ENCODE measurements at places on chromosomes 3 and 15.
A peak's percentile ranks its signal among the peaks of the same experiment; 100 is the strongest.

DNA sequence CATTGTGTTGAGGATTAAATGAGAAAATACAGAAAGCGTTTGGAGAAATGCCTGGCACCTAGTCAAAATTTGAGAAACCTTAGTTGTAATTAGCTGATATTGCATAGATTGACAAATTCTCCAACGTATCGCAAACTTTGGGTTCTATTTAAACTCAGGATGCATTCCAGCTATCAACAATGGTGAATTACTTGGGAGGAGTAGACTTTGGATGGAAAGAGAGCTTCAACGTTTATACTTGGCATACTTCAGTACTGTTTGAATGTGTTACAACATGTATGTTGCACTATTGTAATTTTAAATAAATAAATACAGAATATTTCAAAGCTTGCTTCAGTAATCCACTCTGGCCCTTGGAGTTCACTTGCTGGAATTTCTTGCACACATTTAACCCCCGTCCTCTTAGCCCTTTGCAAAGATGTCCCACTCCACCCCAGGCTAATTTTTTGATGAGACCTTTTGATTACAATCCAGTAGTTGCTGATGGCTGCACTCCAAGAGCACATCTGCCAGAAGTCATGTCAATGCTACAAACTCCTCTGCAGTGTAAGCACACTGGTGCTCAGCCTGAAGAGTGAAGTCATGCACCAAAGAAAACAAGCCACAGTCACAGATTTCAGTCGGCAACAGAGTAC is 4.7 kb upstream of the DIS3L start:
- no peak for DNase-seq

GRCh38 chr3:69775751-69776150 is 36.5 kb downstream of the MITF start:
- DNase-seq, result no peak

DNA sequence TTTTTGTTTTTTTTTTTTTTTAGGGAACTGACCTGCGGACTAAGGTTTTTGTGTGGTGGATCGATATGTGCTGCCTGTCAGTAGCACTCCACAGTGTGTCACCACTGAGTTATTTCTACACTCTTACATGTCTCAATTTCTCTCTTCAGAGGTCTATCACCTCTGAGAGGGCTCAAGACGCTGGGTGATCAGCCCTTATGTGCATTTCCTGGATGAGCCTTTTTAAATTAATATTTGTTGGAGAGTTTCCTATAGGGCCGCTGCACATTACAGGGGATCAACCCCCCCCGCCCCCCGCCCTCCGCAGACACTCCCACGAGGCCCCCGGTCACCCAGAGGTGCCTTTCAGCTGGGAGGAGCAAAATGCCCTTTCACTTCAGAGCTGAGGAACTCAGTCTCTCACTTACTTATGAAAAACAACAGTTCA is 34.5 kb upstream of the AP4E1 start:
- DNase-seq, result no peak

DNA sequence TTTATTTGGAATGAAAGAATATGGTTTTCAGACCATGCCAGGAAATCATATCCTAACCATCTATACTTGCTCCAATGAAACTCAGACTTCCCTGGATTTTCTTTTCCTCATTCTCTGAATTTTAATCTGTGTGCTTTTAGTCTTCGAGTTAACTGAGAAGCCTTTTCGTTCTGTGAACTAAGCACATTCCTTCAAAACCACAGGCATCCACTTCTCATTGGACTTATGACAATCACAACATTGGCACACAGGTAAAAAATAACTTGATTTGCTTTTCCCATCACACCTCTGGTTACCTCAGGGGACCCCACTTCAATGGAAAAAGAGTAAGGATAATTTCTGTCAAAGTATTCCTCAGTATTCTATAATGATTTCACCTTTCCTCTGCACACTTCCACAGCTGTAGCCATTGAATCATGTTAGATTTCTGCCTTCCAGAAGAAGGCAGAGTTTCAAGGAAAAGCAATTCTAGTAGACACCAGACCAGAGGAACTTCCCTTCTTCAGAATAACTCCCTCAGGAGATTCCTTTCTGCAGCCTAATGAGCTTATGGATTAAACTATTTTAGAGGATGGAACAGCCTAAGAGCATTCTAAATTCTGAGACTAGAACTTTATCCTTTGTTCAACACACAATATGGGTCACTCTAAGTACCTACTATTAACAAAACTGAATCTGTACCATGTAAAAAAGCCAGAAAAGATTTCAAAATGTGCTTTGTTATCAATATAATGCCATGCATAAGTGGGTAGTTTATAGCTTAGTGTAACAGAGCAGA is 15.9 kb downstream of the COMMD2 start:
- no peak for DNase-seq

GRCh38 chr15:97023488-97023844 is 693.0 kb downstream of the NR2F2 start:
- DNase-seq, result no peak

GRCh38 chr15:74599156-74599555 is 16.5 kb upstream of the CLK3 start:
- no peak for DNase-seq

DNA sequence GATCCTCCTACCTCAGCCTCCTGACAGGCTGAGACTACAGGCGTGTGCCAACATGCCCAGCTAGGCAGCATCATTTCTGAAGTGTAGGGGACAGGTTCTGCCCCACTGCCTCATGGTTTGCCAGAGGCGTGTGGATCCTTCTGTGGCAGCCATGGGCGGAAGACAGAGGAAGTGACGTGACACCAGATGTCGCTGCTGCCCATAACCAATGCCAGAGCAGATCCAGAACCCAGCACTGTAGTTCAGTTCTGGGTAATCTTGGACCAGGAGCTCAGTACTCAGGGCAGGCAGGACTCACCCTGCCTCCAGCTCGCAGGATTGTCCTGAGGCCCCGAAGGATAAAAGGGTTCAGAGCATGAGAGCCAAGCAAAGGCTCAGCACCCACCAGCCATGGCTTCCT is 8.2 kb downstream of the RBPMS2 start:
- DNase-seq, result no peak

DNA sequence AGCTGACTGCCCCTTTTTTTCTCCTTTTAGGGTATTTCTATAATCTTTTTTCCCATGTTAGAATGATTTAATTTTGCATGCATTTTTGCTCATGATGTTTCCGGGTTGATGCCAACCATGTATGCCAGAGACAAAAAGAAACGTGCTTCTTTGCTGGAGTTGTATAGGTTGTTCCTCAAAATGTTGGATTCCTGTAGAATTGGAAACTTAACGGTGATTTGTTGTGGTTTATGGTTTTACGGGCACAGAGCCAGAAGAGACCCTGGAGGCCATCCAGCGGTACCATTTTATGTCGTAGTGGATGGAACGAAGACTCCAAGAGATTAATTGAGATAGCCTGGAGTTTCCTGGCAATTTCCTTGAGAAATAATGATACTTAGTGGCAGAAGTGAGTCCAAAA is 481.5 kb upstream of the RGMA start:
- DNase-seq, result no peak

DNA sequence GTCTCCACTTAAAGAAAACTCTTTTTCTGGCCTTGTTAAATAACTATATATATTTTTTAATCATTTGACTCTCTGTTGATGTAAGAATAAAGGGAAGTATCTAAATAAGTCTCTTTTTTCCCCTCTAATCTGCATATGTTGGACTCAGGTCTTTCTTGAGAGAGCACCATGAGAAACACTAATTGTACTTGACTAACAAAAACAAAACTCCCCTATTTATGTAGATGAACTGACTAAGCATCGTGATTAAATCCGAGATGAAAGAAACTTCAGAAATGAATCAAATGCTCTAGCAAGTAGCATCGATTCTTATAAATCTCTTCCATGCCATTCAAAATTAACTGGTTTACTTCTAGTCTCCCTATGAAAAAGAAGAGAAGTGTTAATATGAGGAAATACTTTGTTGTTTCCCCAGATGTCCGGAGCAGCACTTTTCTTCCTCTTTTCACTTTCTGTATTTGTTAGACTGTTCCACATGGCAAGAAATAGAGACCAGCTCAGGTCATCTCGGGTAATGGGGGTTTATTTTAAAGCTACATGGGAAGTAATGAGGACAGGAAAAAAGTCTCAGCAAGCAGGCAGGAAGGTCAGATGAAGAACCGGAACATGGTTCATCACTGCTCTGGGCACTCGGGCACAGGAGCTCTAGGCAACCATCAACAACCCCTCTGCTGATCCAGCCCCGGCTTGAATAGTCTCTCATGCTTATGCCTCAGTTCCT is 288.3 kb downstream of the CNTN6 start:
- peak; percentile 92 for DNase-seq
